ENCODE measurements at places on chromosomes 3 and 15.

DNA sequence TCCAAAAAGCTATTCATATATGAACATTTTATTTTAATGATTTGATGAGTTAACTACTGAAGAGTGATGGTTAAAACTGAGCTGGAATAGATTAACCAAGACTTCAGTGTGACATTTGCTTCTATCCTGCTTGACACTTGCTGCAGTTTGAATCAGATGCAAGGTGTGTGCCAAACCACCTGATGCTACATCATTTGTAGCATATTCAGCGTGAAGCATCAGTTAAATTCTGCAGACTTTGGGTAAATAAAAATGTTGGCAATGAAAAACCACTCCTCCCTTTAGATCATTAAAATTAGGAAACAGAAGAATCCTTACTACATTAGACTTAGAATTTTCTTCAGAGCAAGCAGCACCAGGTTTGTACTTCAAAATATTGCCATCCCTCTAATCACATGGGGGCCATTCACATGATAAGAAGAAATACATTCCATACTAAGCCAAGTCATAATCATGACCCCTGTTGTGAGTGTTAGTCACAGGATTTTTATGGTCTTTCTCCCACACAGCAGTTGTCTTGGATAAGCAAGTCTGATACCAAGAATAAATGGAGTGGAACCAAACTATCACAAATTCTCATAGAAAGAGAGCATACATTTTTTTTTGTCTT lies 160.7 kb upstream of the TNIK start:
- no peak for DNase-seq

DNA sequence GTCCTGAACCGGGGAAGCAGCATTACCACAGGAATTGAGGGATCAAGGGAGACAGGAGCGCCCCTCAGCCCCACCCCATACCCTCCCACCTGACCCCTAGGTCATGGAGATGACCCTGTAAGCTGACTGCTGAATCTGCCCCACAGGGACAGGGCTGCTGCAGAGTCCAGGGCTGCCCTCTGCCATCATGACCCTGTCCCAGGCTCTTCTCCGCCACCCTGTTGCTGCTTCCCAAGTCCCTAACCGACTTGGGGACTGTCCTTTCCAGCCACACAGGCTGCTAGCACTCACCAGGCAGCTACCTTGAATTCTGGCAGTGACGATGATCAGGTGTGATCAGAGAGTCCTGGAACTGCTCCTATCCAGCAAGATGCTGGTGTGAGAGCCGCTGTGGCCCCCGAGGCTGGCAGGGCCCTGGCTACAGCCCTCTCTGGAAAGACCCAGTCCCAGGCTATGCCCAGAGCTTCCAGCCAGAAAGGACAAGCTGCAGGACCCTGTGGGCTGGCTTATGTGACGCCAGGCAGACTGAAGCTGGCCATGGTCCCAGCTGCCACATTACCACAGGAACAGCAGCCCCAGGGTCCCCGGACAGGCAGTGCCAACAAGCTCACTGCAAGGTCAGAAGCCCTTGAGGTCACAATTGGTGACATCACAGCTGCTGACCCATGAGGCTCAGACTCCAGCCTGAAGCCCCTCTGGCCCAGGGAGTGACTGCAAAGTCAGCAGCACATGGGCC lies at the start of gene C3orf22:
TSS of gene C3orf22 (minus strand) at position 597 of the 736 bp plus-strand sequence. CDS start 5,542 bp downstream, outside the sequence.
- no peak for DNase-seq

DNA sequence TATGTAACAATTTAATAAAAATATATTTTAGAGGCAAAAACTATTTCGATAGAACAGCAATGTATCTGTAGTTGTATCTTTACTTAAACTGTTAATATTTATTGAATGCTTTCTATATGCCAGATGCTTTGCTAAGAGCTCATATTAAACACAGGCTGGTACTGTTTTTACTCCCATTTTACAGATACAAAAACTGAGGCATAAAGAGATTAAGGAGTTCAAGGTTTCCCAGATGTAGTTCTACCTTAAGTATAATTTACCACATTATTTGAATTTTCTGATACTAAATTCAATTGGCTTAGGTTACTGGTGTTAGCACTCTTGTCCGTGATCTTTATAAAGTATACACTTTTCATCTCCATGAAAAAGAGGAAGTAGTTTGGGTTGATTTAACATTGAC lies 149.8 kb downstream of the ROBO2 start:
- DNase-seq: no peak

DNA sequence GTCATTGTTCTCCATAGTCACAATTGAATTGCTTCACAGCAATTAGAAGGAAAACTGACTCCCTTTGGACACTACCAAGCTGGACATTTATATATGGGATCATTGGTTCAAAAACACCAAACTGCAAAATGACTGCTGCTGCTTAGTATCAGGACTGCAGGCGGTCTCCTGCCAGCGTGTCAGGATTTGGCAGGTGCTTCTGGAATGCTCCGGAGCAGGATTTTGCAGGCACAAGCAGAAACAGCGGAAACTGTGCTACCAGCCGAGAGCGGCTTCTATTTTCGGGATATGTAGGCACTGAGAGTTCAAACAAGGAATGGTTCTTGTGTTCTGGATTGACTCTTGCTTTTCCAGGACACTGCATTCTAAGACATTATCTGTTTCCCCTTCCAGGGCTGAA lies 95.5 kb downstream of the SSR3 start:
- no peak for DNase-seq

GRCh38 chr3:67649681-67650080 lies 4.7 kb downstream of the SUCLG2 start:
- DNase-seq: no peak

DNA sequence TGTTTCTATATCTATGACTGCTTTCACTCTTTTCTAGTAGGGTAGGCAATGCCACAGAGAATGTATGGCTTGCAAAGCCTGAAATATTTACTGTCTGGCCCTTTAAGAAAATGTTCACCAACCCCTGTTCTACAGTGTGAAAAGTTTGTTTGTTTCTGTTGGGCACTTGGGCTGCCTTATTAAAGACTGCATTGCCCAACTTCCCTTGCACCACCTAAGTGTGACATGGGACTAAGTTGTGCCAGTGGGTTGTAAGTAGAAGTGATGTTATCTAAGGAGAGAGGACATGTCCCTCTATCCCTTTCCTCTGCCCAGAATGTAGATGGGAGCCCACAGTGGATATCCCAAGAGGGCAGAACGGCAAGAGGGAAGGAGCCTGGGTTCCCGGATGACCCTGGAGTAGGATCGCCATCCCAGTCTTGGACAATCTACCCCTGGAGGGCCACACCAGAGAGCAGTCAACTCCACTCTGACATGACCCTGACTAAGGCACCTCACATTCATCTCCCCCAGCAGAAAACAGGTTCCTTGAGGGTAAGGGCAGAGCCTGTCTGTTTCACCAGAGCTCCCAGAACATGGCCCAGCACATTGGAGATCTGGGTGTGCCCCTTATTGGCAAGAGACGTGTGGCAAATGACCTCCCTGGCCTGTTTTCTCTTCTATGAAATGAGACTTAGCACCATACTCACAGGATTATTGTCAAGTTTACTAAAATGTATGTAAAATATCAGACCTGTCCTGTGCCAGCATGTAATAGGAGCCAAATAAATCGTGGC lies 138.8 kb downstream of the SMAD6 start:
- no peak for DNase-seq

- no peak for DNase-seq
Observed at GRCh38 chr15:37079726-37080125, 20.6 kb downstream of the MEIS2 start.

DNA sequence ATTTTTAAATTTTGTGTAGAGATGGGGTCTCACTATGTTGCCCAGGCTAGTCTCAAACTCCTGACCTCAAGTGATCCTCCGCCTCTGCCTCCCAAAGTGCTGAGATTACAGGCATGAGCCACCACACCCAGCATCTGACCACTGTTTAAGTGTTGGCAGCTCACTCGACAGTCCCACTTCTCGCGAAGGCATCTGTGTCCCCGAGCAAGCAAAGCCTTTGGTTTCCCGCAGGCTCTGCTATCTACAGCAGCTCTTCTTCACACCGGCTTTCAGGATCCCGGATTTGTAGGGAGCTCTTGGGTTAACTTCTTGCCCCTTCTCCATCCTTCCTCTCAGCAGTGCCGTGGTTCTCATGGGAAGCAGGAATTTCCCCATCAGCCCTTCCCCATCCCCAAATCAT lies 240.9 kb downstream of the VPS13C start:
- DNase-seq: no peak

- DNase-seq: no peak
Observed at GRCh38 chr3:166405896-166406295, 568.7 kb upstream of the BCHE start.

GRCh38 chr15:100715571-100716455 lies 113.4 kb downstream of the ASB7 start:
- DNase-seq: no peak

DNA sequence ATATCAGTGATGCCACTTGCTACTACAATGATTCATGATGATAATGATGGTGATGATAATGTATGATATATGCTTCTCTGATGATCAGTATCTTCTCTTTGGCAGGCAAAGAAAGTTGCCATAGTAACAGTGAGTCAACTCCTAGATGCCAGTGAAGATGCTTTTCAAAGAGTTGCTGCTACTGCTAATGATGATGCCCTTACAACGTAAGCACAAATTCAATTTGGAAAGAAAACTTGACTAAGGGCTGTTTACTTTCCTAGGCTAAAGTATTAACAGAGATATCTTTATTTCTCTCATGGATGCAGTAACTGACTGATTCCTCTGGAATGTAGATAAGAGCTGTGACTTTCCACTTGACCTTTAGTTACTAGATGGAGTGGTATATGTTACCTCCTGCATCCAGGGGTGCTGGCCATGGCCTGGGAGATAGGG lies 27.8 kb downstream of the ADGRG7 start:
- DNase-seq: no peak

DNA sequence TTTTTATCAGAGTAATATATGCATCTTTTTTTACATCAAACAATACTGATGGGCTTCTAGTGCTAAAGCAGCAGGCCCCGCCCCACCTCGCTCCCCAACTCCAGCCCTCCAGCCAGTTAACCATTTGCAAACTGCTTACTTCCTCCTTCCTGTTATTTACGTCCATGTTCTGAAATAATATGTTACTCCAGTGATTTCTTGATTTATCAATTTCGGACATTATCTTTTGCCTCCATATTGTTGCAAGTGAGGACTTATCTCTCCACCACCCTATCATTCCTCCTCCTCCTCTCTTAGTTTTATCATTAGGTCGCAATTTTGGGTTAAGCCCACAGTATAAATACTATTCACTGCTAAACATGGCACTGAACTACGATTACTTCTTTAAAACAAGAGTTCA lies 39.5 kb downstream of the ZNF710 start:
- no peak for DNase-seq

GRCh38 chr3:1275495-1275894 lies 182.7 kb downstream of the CNTN6 start:
- DNase-seq: no peak

GRCh38 chr15:75842722-75843677 lies at the start of gene UBE2Q2:
Gene UBE2Q2, plus strand, starts transcription at chr15:75843447. Its CDS starts 220 bp downstream, at chr15:75843667.
- DNase-seq: peak; percentile 69

DNA sequence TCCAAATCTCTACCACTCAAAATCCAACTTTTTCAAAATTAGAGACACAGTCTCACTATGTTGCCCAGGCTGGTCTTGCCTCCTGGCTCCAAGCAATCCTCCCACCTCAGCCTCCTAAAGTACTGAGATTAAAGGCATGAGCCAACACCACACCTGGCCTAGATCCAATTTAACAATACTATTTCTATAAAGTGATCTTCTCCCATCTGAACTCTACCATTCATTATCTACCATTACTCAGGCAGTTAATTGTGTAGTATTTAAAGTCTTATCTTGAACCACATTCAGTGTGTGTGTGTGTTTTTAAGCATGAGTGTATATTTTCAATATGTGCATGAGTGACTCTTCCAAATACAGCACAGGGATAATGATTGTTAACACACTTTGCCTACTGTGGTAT lies 77.0 kb downstream of the INO80 start:
- DNase-seq: no peak

- DNase-seq: no peak
Observed at GRCh38 chr3:171556148-171556547, 95.9 kb upstream of the TNIK start.

GRCh38 chr3:45968706-45969105 lies 25.4 kb downstream of the CXCR6 start:
- no peak for DNase-seq

DNA sequence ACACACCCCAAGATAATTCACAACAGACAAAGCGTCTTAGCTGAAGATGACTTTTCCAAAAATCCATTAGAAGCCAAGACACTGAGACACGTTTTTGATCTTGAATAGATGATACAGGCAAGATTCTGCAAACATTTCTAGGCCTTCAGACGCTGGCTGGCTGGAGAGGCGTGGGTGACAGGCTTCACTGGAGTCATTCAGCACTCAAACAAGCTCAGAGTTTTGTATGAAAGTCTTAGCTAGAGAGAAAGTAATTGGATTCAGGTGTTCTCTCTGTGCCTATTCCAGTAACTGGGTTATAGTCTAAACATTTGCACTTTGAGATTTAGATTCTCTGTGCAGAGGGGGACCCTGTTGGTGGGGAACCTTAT lies 147.7 kb upstream of the BHLHE40 start:
- no peak for DNase-seq

GRCh38 chr15:20344601-20345400 lies 196.8 kb downstream of the GOLGA6L6 start:
- DNase-seq: no peak

DNA sequence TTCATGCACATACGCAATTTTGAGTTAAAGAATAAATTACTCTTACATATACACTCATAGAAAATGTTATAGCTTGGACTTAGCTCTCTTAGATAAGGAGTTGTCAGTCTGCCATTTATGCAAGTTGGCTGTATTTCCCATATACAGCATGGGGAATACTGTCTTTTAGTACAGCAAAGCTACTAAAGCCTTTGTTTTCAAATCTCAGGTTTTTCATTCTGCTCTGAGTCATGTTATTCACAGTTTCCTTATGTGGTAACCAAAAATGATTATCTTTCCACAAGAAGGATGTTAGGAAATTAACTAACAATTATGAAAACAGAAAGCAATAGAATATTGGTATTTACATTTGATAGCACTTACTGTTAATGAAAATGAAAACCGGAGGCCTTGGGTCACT lies 4.3 kb upstream of the TIPARP start:
- no peak for DNase-seq

- no peak for DNase-seq
Observed at GRCh38 chr3:17655743-17656142, 86.7 kb downstream of the TBC1D5 start.

- no peak for DNase-seq
Observed at GRCh38 chr15:39579487-39580116, 1.3 kb upstream of the THBS1 start.

GRCh38 chr3:57421336-57421735 lies 122.8 kb downstream of the DNAH12 start:
- no peak for DNase-seq

DNA sequence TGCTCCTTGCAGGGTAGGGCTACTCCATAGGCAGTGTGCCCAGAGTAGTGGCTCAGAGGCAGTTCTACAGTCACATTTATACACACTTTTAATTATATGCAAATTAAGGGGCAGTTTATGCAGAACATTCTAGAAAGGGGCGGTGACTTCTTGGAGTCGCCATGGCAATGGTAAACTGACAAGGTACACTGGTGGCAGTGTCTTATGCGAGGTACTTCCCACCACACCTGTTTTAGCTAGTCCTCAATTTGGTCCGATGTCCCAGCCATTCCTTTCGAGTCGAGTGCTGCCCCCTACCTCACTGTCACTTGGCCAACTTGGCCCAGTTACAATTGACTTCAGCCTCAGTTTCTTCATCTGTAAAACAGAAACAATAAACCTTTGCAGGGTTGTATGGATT lies 3.8 kb upstream of the IRAK2 start:
- no peak for DNase-seq
